Stimulated activated CD4-positive, alpha-beta T cell treated with anti-CD3 and anti-CD28 coated beads, TNF-alpha, amount 100 ng/mL, for 1 hour (primary cell): ENCODE measurements at places on chromosomes 13 and 19.

- DNase-seq: no peak
Measured at GRCh38 chr19:21765151-21765550, 2.2 kb downstream of the ZNF100 start.

GRCh38 chr19:6232601-6233055 lies 47.1 kb downstream of the MLLT1 start:
- no peak for DNase-seq

DNA sequence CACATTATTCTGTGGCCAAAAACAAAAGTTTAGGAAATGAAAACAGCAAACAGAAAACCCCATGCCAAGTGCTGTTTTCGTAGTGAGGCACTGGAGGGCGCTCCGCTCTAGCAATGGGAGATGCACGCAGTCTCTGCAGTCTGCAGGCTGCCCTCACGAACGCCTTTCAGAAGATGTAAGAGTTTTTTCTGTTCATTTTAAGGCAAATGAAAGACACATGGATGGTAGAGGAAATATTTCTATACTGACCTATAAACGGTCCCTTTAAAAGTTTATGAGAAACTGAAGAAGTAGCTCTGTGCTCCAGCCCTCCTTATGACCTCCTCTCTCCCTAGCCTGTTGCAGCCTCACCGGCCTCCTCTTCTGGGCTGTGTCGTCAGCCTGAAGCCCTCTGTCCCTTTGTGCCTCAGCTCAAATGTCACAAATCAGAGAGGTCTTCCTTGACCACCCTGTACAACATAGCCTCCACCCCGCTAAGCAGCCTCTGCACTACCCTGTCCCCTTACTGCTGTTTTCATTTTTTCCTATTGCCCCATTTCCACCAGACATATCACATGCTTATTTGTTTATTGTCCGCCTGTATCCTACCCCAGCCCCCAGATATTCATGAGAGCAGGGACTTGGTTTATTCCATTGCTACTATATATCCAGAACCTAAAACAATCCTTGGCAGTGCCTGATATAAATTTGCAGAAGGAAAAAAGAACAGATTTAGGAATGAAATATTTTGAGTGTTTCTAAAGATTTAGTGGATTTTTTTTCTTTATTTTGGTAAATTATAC lies 116.4 kb downstream of the TM9SF2 start:
- no peak for DNase-seq

DNA sequence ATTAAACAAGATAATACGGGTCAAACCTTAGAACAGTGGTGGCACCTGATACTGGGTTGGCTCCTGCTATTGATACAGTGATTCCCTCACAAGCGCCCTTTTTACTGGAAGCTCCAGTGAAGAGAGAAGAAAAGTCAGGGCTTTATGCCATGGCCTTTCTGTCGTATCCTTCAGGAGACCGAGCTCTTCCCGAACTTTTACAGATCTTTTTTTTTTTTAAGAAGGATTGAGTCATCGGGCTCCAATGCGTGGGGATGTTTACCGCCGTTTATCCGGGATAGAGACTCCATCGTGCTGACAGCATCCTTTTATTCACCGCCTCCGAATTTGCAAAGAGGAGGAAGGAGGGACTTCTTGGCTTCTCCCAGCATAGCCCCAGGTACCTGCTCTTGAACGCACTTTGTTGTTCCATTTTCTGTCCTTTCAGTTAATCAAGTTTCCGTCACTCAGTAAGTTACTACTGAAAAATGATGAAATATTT lies 574 bp downstream of the ZNF227 start:
- no peak for DNase-seq

DNA sequence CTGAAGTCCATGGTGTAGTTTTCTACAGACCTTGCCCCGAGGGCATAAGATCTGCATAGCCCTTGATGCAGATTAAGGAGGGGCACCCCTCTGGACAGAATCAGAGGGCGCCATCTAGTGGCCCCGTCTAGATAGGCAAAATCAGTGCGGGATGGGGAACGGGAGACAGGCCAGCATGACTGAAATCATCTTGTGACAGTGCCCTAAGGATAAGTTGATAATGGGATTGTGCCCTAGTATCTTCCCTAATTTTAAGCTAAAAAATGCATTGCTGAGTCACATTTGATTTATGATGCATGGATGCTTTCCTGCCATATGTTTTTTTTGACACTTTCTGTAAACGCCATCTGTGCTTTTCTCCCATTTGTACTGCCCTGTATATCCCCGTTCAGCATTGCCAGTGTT lies 19.0 kb upstream of the GPI start:
- DNase-seq: no peak

GRCh38 chr19:29712744-29713516 lies 2.1 kb downstream of the C19orf12 start:
- DNase-seq: no peak

DNA sequence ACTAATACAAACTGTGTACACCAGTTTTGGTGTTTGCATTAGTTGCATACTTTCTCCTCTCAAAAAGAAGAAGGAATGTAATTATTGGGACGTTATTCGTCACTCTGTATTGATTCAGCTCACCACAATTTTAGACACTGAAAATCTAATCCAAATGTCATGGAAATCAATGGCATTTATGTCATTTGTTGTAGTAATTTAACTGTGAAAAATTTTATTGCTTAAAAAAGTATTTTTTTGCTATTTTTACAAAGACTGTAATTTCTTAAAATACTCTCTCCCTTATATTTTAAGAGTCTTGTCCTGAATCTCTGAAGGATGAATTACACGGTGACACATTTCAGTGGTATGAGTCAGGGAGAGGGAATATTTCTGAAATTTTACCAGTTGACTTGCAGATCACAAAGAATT lies 2117.6 kb downstream of the PCDH9 start:
- no peak for DNase-seq

GRCh38 chr19:46732966-46733689 lies 12.7 kb upstream of the FKRP start:
- DNase-seq: no peak
